WERI-Rb-1 (cell line): ENCODE measurements at places on chromosomes 12 and 14.

GRCh38 chr12:16299403-16299802 is 21.9 kb upstream of the SLC15A5 start:
- no peak for DNase-seq

GRCh38 chr14:57060276-57060955 is 208.3 kb downstream of the EXOC5 start:
- no peak for DNase-seq

DNA sequence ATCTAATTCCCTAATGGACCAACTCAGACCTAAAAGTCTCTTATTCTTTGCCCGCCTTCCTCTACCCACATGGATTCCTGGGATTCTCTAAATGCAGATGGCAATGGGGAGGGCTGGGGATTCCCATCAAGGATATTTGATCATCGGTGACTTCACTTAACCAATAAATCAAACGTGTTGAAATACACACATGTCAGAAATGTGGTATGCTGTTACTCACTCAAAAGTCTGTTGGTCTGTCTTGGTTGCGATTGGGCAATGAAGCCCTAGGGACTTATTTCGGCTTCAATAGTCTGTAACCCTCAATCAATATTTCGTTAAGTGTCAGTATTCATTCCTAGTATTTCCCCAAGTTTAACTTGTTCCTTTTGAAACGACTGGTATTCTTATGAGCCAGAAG is 117.2 kb upstream of the DIO3 start:
- no peak for DNase-seq

- no peak for DNase-seq
These were observed 65.4 kb downstream of the LLPH start for GRCh38 chr12:66065150-66065549.

DNA sequence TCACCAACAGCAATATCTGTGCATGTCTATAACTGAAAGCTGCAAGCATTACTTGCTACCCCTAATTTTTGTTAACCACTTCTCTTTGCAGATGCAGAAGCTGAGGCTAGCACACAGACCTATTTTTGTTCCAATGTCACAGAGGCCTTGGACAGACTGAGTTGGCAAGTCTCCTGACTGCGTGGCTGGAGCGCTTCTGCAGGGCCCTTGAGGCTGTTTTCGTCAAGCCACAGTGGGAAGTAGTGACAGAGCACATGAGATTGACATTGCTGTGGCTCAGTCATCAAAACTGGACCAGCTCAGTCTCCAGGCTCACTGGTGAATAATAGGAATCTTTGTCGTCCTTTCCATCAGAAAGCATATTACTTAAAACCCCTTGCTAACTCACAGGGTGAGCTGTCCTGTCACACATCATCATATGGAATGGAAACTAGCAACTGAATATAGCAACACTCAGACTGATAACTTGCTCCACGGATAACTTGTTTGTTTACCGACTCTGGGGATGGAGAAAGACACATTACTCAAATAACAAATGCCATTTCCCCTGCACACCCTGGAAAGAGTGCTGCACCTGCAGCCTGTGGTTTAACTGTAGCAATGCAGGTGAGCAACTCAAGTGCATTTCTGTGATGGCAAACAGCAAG is 43.6 kb upstream of the DDX11 start:
- DNase-seq: no peak

DNA sequence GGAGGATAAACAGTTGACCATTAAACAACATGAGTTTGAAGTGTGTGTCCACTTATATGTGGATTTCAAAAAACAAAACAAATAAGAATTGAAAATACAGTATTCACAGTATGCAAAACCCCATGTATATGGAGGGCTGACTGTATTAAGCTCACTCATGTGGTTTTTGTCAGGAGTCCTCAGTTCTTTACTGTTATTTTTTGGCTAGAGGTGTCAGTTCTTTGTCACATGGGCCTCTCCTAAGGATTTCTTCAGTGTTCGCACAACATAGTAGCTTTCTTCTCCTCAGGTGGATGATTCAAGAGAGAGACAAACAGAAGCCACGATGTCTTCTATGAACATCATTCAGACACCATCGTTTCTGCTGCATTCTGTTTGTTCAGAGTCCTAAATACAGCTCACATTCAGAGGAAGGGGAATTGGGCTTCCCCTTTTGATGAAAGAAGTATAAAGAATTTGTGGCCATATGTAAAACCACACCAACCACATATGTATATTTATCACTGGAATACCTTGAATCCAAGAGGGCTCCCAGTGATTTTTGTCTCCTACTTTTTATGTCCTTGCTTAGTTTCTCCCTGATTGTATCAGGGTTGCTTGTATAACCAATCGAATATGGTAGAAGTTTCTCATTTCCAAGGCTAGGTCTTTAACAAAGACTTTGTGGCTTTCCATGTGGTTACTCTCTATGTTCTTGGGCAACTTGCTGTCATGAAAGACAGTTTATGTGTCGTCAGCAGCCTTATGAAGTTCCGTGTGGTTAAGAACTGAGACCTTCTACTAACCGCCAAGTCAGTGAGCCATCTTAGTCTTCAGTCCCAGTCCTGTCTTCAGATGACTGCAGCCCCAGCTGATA is 18.9 kb downstream of the MNAT1 start:
- DNase-seq: no peak

GRCh38 chr12:90254796-90255195 is 546.2 kb upstream of the ATP2B1 start:
- DNase-seq: no peak

DNA sequence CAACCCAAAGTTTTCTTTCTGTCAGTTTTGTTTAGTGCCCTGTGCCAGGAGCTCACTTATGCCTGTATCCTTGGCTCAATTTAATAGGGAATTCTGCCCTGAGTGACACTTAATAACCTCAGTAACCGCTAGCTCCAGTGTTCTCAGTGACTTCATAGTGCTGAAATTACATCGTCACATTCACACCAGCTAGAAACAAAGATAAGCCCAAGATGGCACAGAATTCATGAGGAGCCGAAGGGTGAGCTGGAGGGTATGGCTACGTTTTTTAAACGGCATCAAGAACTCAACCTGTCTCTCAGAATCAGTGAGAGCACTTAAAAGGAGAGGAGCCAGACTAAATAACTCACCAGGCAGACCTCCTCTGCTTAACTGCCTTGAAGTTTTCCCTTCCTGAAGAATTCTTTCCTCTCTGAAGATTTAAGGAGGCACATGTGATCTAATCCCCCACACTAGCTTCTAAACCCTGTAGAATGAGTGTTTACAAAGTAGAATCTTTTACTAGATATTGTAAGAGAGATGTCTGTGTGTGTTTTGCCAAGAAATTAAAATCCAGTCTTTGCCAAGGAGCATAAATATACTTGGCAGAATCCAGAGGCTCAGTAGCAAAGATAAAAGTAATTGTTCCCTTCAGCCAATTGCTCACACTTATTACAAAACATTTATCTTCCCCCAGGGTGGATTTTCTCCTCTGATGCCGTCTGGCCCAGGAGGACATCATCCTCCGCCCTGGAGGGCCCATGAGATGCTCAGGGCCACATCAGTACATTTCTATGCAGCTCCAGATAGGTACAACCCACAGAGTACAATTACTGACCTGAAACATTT is 37.3 kb downstream of the PTGER2 start:
- DNase-seq: no peak

- no peak for DNase-seq
These were observed 143.6 kb downstream of the RGS6 start for GRCh38 chr14:72075649-72076334.

DNA sequence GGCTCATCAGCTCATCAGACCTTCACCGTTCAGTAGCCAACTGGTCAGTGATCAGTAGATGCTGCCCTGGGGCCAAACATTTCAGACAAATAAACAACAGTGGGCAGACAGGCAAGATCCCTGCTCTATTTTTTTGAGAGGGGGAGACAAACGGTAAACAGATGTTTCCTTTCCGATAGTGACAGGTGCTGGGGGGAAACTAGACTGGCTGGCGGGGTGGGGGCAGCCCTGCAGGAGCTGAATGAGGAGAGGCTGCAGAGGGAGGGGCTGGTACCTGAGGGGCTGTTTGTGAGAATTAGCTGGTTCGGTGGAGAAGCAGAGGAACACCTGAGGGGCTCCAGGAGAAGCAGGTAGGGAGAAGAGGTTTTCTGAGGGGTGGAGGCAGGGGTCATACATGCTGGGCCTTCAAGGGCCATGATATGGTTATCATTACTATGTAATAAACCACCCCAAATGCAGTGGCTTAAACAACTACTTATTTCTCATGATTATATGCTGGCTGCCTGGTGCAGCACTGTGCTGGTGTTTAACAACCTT is 8.2 kb upstream of the GOLGA3 start:
- no peak for DNase-seq

- DNase-seq: no peak
These were observed 32.6 kb downstream of the WASHC3 start for GRCh38 chr12:102029141-102029540.

GRCh38 chr12:15672671-15673270 is 116.4 kb downstream of the EPS8 start:
- no peak for DNase-seq

- DNase-seq: no peak
These were observed 550.8 kb upstream of the TMEM132C start for GRCh38 chr12:127716166-127716565.

DNA sequence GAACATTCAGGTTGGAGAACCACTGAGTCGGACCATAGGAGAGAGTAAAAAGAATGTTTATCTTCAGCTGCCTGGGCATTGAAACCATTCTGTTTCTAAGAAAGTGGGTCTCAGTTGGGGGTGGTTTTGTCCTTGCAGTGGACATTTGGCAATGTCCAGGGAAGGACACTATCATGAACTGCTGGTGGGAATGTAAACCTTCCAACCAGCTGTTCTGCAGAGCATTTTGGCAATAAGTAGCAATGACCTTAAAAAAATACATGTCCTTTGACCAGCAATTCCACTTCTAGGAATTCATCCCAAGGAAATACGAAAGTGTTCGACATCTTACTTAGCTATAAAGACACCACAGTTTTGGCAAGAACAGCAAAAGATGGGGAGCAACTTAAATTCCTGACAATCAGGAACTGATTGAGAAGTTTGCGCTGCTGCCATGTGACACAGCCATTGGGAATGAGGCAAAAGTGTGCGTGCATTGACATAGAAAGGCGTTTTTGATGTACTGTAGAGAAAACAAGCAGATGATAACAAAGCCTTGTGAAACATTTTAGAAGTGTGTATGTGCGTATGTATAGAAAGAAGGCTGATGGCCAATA is 82.9 kb upstream of the MAP1LC3B2 start:
- no peak for DNase-seq

- DNase-seq: no peak
These were observed 31.7 kb downstream of the SMOC1 start for GRCh38 chr14:69910871-69911270.

- DNase-seq: no peak
These were observed 13.5 kb downstream of the SCNN1A start for GRCh38 chr12:6361834-6362233.

DNA sequence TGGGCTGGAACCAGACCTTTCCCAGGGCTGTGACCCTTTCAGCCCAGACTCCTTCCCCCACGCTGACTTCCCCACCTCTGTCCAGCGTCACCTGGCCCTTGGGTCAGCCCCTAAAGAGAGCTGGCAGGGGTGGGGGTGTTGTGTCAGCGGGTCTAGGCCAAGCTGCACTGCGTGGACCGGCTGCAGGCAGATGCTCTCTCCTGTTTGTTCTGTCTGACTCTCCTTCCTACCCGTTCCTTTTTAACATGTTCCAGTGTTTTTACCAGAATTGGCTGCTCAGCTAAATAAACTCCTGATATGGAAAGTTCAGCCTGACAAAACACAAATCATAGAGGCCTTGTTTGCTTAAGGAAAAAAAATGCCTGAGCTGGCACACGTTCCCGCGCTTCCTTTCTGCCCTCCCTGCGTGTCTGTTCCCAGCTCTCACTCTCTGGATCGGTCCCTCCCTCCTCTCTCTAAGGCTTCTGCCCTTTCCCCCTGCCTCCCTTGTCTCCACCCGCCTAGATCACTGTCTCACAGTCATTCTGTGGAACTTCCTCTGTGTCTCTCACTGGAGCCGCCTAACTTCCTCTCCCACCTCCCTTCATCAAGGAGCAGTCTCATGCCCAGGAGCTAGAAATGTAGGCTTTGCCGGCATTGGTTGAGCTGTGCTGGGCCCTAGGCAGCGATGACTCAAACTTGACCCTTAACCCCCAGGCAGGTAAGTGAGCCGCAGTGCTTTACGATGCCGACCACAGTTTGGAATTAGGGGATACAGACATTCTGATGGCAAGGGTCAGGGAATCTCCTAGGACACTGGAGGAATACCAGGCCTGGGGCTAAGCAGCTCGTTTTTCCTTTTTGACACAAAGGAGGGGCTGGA is 15.5 kb upstream of the MLXIP start:
- DNase-seq: no peak
